ENCODE measurements at places on chromosomes 16 and 17.
A peak's percentile ranks its signal among the peaks of the same experiment; 100 is the strongest.

DNA sequence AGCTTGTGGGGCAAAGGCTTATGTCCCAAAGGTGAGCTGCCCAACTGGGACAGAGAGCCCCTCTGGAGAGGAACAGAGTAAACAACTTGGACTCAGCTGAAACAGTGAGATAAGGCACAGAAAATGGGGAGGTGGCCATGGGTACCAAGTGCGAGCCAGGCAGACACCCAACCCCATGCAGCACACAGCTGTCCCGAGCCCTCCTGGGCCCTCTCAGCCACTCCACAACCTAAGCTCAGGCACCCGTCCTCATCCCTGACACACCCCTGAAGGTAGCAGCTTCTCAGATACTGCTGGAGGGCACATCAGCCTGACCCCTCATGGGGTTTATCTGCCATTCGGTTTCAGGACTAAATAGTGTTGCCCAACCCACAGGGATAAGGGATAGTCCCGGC is 4.8 kb upstream of the GFOD2 start:
- DNase-seq: no peak

GRCh38 chr17:77810536-77810935 is 148.0 kb upstream of the TNRC6C start:
- DNase-seq: peak; percentile 61

DNA sequence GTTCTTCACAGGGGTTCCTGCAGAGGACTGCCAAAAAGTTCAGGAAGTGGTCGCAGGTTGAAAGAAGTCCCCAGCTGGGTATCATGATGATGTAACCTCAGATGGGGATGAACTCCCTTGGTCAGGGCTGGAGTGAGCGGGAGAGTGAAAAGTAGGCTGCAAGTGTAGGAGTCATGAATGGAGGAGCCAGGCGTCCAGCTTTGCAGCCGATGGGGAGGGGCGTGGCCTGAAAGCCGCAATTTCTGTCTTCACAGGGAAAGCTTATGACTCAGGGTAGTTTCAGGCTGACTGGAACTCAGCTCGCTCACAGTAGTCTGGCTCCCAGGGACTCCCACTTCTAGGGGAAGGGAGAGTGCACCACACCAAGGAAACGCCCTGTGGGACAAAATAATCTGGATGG is 70.0 kb upstream of the HS3ST3A1 start:
- DNase-seq: no peak

- DNase-seq: no peak
These were observed 78.9 kb upstream of the LHX1 start for GRCh38 chr17:36858119-36859002.

GRCh38 chr16:88681709-88682451 is 4.4 kb downstream of the SNAI3 start:
- DNase-seq: no peak

GRCh38 chr17:2635241-2635640 is 41.8 kb downstream of the PAFAH1B1 start:
- DNase-seq: no peak

- DNase-seq: no peak
These were observed 25.0 kb upstream of the MAPK3 start for GRCh38 chr16:30147843-30148510.
